ENCODE measurements at places on chromosomes 11 and 22.
A peak's percentile ranks its signal among the peaks of the same experiment; 100 is the strongest.

DNA sequence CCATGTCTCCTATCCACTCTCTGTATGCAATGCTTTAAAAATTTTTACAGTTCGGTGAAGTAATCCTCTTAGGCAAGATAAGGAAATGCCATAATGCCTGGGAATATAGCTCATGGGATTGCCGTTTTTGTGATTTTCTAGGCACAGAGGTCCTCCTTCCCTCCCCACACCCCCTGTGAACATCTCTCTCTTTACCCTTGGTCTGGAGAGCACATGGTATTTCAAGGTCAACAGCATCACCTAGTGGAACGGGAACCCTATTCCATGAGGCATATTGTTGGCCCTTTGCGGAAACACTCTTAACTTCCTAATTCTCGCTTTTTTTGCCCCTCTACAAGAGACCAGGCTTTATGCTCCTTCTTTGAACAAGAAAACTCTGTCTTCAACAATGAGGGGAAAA, 8.8 kb downstream of the NXPE4 start:
- DNase-seq = no peak

DNA sequence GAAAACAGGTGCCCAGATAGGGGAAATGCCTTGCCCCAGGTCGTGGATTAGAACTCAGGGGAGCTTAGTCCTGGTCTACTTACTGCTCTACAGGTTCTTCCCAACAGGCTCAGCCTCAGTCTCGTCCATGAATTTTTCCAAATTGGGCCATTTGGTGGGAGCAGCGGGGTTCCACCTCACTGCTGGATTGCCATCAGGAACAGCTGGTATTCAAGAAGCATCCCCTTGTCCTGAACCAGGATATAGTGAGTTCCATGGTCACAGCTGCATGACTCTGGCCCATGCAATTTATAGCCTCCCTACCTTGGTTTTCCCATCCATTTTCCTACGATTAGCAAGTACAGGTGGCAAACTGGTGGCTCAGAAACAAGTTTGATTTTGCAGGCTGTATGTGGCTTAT, 6.6 kb upstream of the UBE2L6 start:
- DNase-seq = no peak

GRCh38 chr11:77866336-77866735, 45.4 kb downstream of the AAMDC start:
- DNase-seq = no peak

DNA sequence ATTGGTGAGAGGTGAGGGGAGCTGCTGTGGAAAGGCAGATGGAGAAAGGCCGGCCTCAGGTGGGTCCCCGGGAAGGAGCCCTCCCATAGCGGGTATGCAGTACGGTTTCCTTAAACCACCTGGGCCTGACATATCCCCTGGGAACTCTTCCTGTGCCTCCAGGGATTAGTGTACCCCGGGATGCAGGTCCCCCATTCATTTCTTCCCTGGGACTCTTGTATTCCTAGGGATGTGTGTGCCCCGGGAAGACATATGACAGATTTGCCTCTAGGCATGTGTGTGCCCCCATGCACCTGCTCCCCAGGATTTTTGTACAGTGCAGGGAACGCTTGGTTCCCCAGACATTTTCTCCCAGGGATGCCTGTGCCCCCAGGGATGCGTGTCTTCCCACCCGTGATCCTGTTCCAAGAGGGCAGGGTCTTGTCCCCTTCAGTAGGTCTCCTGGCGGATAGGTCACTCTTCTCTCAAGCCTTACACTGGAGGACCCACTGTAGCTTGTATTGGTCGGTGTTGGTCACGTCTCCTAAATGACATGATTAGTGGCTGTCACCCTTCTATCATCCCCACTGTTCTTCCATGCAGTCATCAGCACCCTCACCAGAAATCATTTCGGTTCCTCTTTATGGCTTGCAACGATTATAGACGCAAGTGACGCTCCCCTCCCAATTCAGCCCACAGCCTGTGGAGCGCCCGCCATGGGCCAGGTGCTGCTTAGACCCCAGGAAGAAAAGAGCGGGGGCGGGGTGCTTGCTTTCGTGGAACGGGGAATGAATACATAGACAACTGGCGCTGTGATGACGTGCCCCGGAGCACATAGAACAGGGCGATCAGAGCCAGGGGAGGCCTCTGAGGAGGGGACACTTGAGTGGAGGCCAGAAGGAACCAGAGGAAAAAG, 1.3 kb downstream of the PARVB start:
- no peak for DNase-seq

- no peak for DNase-seq
These were observed 5.1 kb upstream of the PICALM start for GRCh38 chr11:86073948-86074347.

- no peak for DNase-seq
These were observed 42.4 kb upstream of the NAV2 start for GRCh38 chr11:19670030-19670791.

DNA sequence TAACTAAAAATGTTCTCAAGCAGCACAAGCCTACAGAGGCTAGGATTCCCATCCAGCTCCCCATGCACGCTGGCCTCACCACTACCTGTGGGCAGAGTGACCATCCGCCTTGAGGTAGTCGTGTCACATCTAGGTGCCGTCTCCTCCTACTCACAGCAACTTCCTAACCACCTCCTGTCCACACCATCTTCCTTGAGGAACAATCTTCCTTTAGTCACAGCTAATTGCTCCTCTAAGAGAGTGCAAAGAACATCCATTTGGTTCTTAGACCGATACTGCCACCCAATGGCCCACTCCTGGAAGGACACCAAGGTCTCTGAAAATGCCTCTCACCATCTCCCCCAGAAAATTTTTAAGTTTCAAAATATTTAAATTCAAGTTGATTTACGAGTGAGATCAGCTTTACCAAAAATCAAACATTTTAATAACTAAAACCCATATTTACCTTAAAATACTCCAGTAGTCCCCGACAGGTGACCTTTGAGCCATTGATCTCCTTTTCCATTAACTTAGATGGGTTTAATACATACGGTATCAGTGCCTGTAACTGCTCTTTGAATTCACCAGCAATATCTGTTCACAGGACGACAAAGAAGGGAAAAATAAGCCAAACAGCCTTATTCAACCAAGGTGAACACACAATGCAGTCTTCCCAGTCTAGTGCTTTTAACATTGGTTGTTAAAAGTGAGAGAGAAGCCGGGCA, 21.7 kb upstream of the PLAAT3 start:
- DNase-seq = peak; percentile 59

DNA sequence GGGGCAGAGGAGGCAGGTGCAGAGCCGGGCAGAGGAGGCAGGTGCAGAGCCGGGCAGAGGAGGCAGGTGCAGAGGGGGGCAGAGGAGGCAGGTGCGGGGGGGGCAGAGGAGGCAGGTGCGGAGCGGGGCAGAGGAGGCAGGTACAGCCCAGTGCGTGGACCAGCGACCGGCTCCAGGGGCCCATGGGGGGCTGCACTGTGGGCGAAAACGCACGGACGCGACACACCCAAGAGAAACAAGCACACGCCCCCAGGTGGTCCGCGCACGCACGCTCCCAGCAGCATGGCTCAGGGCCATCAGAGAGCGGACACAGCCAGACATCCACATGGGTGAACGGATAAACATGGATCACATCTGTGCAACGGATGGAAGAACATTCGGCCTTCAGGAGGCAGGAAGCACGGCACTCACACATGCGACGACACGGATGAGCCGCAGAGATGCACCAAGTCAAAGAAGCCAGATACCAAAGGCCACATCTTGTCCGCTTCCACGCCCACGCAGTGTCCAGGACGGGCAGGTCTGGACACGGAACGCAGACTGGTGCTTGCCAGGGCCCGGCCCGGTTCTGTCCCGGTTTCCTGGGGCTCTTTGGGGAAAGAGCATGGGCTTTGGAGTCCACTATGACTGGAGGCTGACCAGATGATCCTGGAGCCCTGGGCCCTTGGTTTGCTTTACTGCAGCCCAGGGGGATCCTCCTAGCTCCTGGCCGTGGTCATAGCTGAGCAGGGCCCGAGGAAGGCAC, 21.8 kb downstream of the OSBPL5 start:
- no peak for DNase-seq

DNA sequence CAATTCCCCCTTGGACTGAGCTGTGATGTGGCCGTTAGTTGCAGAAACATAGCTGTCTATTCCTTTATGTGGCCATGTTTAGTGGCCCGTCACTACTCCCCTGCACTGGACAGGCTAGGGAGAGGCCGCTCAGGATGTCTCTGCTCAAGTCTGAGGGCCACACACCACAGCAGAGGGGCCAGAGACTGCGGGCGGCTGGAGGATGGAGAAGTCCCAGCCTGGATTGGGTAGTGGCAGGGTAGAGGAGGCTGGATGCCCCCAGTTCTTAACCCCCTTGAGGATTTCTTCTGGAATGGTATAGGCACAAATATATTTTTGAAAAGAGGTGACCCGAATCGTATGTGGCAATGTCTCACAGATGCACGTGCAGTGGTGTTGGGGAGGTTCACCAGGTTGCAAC, 116.4 kb upstream of the B3GAT1 start:
- peak; percentile 21 for DNase-seq

DNA sequence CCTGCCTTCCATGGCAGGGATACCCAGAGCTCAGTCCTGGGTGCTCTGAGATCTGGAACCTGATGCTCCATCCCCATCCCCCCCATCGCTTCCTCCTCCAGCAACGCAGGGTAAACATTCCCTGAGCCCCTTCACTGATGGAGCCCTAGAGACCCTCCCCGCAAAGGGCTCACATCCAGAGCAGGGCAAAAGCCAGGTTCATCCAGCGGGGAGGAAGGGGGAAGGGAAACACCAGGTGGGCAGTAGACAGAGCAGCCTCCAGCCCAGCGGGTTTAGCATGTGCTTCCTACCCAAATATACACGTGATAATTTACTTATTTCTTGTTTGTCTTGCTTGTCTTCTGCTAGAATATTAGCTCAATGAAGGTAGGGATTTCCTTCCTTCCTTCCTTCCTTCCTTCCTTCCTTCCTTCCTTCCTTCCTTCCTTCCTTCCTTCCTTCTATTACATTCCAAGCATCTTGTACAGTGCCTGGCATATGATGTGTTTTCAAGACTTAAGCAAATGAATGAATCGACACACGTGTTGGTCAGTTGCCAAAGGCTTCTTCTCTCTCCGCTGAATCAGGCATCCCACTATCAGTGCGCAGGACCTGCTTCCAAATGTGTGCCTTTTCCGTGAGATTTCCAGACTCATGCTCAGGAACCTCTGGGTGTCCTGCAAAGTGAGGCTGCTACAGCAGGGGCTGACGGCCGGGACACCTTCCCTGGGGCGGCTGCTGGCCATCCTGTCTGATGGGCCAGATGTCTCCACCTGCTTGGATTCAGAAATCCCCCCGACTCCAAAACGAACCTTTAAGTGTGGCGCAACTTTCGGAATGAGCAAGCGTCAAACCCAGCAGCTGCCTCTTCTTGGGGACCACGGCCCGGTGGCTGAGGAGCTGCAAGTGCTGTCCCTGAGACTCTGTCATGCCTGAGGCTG, 955.1 kb downstream of the BRD1 start:
- DNase-seq = no peak

DNA sequence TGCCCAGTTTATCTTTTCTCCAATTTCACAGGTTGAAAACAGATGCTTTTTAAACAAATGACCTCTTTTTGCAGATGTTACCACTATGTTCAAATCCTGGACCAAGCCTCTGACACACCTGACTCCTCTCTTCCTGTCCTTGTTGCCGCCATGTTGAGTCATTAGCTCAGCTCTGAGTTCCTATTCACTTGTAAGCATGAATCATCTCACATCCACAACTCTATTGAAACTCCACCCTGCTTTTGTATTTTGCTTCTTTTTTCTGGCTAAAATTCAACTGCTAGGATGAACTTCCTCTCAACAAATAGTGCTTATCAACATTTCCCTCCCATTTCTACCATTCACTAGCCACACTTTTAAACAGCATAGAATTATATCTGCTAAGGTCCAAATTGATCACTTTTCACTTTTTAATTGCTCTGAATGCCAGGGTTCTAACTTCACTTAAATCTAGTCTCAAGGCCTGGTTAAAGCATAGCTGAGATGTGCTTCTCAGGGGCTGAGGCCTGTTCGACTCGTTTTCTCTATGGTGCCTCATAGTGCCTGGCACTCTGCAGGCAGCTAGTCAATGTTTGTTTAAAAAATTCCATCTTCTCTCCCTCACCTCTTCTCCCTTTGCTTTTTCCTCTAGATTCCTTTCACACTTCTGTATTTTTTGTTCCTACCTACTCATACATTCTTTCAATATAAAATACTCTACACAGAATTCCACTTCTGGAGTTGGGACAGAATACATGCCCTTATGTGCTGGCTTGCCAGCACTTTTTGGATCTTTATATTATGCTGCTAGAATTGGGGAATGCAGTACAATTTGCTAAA, 3.9 kb downstream of the JOSD1 start:
- no peak for DNase-seq

- no peak for DNase-seq
These were observed 34.4 kb downstream of the SCUBE2 start for GRCh38 chr11:9057007-9057406.

- DNase-seq = no peak
These were observed 48.1 kb downstream of the CNTN5 start for GRCh38 chr11:99068832-99069231.

DNA sequence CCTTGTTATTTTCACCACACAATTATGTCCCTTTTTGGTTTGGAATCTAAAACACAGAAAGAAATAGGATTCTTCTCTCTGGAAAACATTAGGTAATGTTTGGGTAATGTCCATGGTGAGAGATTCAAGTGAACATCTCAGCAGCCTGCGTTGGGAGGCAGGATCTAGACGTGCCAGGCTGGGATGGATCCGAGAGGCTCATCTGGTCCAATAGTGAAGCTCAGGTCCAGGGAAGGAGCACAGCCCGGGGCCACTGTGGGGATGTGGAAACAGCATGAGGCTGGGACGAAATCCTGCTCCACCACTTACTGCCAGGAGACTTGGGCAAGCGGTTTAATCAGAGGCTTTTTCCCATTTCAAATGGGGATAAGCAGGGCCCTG, 109.9 kb downstream of the CSNK2A3 start:
- no peak for DNase-seq

DNA sequence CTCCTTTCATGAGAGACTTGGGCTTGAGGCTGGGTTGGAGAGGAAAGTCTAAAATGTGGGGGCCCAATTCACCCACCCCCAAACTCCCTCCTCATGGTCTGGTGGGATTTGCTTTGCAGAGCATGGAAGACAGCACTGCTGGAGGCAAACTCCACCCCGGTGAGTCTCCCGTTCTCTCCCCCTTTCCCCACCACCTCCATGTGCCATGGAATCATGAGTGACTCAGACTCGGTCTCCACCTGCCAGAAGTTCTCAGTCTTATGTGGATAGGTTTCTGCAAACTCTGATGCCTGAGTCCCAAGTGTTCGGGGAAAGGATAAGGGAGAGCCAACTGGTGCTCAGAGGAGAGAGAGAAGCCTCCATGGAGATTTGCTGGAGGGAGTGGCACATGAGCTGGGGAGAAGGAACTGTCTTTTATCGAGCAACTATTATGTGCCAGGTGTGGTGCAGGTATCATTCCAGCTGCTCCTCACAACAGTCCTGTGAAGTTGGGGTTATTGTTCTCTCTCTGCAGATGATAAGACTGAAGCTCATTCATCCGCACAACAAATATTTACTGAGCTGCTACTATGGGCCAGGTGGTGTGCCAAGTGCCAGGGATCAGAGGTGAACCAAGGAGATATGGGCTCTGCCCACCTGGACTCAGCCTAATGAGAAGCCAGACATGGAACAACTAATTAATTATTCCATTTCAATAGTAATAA, 6.6 kb downstream of the PLEKHB1 start:
- no peak for DNase-seq
